ENCODE measurements at places on chromosomes 5 and 9.
A peak's percentile ranks its signal among the peaks of the same experiment; 100 is the strongest.

GRCh38 chr9:127561491-127562278 is 50.4 kb upstream of the STXBP1 start:
- no peak for DNase-seq

- no peak for DNase-seq
Measured at GRCh38 chr9:94922098-94922607, 195.7 kb downstream of the AOPEP start.

GRCh38 chr9:34998266-34998665 is 8.7 kb downstream of the DNAJB5 start:
- no peak for DNase-seq

GRCh38 chr9:3515405-3515804 is 10.4 kb downstream of the RFX3 start:
- no peak for DNase-seq

DNA sequence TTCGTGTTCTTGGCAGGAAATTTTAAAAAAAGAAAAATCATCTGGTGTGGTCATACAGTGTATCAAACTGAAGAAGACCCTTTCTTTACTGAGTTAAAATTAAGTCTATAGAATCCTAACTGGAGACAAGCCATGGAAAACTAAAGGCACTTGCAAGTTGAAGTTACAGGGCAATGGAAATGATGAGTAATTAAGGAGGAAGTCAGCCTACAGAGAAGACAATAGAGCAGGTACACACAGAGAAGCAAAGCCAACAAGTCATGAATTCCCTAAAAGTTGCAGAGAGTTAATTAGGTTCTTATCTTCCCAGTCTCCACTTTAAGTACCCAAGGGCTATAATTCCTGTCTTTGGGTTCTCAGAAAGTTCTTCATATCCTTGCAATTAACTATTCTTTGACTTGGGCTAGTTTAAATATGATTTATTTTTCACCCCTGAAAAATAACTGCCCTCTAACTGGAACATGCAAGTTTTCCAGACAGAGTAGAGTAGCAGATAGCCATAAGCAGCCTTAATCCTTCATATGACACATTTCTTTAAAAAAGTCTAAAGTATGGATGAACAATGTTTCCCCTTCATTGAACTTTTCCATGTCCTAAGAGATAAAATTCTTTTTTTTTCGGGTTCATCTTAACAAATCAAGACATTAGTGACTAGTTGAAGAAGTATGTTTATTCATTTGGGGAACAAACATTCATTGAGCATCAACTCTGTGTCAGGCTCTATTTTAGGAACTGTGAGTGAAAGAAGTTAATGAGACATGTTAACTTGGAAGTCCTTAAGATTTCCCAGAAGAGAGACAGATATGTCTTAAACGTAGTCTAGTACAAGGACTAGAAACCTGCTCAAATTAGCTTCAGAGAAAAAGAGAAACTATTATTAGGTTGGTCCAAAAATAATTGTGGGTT is 5.2 kb upstream of the ITGA2 start:
- no peak for DNase-seq

- DNase-seq, result no peak
Measured at GRCh38 chr5:110956913-110957813, 114.3 kb upstream of the TSLP start.

- no peak for DNase-seq
Measured at GRCh38 chr9:38527503-38527902, 92.9 kb downstream of the ANKRD18A start.

- DNase-seq, result no peak
Measured at GRCh38 chr9:95822583-95823431, 52.7 kb upstream of the ERCC6L2 start.

DNA sequence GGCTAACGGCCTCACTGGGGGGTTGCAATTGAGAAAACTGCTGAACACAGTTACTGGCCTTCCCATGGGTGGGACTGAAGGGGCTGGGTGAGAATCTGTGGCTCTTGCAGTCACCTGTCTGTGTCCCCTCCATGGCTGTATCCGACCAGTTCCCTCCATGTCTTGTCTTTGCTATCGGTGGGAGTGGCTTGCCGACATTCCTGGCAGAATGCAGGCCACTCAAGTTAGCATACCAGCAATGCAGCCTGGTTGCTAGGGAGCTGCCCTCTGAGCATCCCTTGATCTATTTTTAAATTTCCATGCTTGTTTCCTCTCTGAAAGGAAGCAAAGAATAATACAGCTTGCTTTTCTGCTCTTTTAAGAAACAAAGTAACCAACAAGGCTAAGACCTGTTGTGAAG is 1509.7 kb upstream of the WWC1 start:
- no peak for DNase-seq

DNA sequence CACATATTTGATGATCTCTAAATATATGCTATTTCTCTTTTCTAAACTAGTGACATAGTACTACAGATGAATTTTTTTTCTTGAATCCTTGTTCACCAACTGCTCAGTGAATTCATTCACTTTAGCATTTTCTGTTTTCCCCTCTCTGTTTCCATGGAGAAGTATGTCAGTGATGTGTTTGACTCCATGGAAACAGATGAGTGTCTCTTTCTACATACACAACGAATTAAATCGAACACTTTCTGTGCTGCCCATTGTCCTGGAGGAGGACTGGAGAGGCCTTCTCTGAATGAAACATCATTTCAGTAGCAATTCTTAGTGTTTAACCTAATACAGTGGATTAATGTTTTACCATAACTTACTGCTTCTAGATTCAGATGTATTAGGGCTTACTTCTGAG is 9.5 kb downstream of the INVS start:
- DNase-seq, result no peak

- DNase-seq, result no peak
Measured at GRCh38 chr9:71685394-71685793, 82.9 kb downstream of the CEMIP2 start.

DNA sequence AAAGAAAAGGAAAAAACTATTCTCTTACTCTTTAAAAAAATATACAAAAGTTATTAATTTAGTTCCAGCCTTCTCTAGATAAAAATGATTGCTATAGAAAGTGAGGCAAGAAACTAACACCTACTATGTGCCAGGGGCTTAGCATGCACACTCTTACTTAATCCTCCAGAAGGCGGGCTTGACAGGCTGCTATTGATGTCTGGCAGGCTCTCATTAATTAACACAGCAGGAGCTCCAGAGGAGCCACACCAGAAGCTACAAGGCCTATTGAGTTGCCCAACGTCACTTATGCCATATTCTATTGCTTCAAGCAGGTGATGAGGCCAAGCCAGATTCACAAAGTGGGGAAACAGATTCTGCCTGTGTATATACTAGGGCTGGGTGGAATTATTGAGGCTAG is 54.6 kb upstream of the CLINT1 start:
- no peak for DNase-seq

GRCh38 chr5:35926389-35927051 is 11.9 kb downstream of the CAPSL start:
- DNase-seq, result peak; percentile 42

GRCh38 chr5:116534964-116535651 is 39.5 kb downstream of the SEMA6A start:
- DNase-seq, result no peak

- DNase-seq, result peak; percentile 57
Measured at GRCh38 chr5:180860273-180860886, 696 bp downstream of the ZFP62 start.

GRCh38 chr5:18967637-18968036 is 1020.4 kb downstream of the CDH18 start:
- no peak for DNase-seq

GRCh38 chr9:70412832-70413463 is 1.5 kb downstream of the KLF9 start:
- peak; percentile 58 for DNase-seq

- no peak for DNase-seq
Measured at GRCh38 chr9:114621975-114622609, 11.0 kb downstream of the TMEM268 start.

- no peak for DNase-seq
Measured at GRCh38 chr5:43469671-43470391, 13.8 kb downstream of the TMEM267 start.

- no peak for DNase-seq
Measured at GRCh38 chr5:158841481-158842276, 258.0 kb downstream of the EBF1 start.

DNA sequence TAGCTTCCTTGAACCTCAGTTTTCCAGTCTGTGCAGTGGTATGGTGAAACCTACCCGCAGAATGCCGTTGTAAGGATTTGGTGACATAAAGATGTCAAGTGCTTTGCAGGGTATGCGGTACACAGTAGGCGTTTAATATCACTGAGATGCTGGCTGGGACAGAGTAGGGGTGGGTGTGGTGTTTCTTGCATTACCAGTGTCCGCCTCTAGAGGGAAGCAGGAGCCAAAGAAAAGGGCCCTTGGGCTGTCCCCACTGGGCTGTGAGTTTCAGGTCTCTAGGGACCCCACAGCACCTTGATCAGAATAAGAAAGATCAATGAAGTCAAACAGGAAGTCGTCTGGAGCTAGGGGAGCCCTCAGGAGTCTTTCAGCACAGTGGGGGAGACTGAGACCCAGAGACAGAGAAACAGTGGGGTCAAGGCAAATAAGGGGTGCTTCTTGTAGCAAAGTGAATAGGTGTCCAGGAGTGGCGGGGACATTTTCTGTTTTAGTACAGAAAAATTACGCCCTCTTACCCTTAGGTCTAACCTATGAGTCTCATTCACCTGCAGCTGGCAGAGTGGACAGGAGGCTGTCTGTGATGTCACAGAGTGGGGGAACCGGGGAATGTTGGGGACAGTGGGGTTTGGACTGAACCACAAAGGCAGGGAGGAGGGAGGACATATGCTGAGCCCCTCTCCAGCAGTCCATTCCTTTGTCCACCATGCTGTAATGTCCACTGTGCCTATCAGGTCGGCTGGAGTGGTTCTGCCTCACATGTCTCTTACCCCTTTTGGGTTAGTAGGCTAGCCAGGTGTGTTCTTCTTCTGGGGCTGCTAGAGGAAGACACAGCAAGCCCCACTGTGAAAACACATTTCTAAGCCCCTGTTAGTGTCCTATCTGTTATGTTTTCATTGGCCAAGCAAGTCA is 4.7 kb upstream of the TEX53 start:
- no peak for DNase-seq

DNA sequence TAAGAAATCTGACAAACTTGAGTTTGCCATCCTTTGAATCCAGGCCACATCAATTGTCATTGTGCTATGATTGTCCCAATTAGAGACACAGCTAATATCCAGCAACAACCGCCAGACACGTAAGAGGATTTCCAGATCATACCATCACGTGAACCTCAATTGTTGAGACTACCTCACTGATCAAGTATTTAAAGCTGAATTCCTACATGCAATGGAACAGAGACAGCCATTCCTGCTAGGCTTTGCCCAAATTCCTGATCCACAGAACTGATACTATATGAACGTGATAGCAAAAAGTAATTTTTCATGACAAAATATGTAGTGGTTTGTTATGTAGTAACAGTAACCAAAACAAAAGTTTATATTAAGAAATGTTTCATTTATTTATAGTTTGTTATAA is 657.7 kb downstream of the PRR16 start:
- DNase-seq, result no peak

DNA sequence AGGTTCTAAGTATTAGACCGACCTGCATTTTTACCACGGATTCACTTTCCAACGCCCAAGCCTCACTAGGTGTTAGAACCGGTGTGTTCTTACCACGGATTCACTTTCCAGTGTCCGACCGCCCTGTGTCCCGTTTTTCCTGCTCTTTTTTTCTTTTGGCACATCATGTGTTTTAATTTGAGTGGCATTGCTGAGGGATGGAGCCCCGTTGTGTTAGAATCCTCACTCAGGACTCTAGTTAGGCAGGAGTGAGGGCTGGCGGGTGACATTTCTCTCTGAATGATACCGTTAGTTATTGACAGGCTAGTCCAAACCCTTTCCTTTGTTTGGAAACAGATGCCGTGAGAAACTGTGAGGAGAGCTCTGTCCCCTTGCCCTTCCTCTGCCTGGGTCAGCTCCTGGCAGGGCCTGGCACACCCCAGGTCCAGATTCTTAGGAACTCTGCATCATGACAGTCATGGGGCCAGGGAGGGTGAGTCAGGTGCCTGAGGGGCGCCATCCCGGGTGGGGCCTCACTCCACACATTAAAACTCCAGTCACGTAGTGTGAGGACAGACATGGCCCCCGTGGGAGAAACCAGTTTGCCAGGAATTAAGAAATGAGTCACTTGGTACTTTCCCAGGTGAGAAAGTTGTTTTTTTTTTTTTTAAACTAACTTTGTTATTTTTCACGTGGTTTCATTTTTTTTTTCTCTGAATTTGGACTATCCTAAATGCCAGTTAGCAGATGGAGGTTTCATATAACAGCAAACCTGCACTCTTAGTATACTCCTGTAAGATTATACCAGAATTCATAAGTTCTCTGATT is 15.8 kb downstream of the EXOC3 start:
- DNase-seq, result no peak

- DNase-seq, result no peak
Measured at GRCh38 chr5:142486020-142486419, 161.2 kb upstream of the SPRY4 start.

- no peak for DNase-seq
Measured at GRCh38 chr5:6565492-6565891, 67.4 kb downstream of the NSUN2 start.

GRCh38 chr9:97638666-97639065 is 5.0 kb downstream of the NCBP1 start:
- DNase-seq, result no peak

DNA sequence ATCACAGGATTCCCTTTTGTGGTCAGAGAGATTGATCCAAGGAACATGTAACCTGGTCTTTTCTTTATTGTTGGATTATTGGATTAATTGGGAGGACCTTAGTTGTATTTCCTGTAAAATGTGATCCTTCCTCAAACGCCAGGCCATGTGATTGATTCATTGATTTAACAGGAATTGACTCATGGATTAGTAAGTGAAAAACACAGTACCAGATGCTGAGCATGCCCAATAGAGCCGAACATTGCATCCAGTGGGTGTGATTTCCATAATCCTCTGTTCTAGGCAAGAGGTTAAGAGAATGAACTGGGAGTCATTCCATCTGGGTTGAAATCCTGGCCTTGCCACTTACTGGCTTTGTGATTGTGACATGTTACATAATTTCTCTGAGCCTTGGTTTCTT is 522.3 kb downstream of the MAT2B start:
- DNase-seq, result no peak

Measured in DMS 273 treated with DMSO at 0.1 percent for 48 hours (cell line).